ENCODE measurements at places on chromosomes 1 and 21. TPM values are rescaled to one million over a fixed set of nuclear protein-coding genes. Genes with fewer than 3 reads are reported as not detected.

- DNase-seq: no peak
Observed at GRCh38 chr1:197692965-197693364, 82.3 kb downstream of the DENND1B start.

DNA sequence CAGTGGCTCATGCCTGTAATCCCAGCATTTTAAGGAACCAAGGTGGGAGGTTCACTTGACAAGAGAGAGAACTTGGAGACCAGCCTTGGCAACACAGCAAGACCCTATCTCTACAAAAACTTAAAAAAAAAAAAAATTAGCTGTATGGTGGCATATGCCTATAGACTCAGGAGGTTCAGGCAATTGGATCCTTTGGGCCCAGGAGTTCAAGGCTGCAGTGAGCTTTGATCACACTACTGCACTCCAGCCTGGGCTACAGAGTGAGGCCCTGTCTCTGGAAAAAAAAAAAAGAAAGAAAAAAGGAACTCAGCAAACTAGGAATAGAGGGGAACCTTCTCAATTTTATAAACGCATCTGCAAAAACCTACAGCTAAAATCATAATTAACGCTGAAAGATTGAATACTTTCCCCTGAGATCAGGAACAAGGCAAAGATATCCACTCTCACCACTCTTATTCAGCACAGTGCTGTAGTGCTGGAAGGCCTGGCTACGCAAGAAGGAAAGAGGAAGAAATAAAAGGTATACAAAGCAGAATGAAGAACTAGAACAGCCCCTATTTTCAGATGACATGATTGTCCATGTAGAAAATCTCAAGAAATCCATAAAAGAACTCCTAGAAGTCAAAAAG is 21.6 kb downstream of the HSF2BP start:
- DNase-seq: no peak

- no peak for DNase-seq
Observed at GRCh38 chr1:168628807-168629206, 52.4 kb downstream of the XCL1 start.

DNA sequence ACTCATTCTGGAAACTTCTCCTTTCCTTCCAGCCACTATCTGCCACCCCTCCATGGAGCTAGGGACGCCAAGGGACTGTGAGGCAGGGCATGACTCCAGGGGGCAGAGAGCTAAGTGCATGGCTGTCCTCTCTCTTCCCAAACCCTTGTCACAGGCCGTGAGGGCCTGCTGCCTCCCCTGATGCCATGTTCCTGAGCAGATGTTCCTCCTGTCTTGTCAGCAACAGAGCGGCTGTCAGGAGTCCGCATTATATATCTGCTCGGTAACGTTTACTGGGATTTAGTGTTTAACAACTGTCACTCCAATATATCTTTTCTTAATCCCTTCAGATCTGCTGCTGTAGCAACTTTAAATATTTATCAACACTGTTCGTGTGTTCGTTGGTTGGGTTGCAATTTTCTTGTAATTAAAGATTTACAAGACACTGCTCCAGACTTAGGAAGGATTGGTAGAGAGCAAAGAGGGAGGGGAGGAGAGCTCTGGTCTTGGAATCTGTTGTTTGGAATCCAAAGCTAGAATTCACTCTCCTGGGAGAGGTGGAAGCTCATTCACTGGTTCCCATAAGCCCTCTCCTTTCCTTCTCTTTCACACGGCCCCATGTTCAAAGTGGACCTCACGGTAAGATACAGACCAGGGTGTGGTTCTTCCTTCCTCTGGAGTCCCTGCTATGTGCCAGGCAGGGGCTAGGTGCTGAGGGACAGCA is 76.2 kb downstream of the MDM4 start:
- no peak for DNase-seq

GRCh38 chr1:6461538-6462411 is 4.2 kb downstream of the TNFRSF25 start:
- DNase-seq: no peak

DNA sequence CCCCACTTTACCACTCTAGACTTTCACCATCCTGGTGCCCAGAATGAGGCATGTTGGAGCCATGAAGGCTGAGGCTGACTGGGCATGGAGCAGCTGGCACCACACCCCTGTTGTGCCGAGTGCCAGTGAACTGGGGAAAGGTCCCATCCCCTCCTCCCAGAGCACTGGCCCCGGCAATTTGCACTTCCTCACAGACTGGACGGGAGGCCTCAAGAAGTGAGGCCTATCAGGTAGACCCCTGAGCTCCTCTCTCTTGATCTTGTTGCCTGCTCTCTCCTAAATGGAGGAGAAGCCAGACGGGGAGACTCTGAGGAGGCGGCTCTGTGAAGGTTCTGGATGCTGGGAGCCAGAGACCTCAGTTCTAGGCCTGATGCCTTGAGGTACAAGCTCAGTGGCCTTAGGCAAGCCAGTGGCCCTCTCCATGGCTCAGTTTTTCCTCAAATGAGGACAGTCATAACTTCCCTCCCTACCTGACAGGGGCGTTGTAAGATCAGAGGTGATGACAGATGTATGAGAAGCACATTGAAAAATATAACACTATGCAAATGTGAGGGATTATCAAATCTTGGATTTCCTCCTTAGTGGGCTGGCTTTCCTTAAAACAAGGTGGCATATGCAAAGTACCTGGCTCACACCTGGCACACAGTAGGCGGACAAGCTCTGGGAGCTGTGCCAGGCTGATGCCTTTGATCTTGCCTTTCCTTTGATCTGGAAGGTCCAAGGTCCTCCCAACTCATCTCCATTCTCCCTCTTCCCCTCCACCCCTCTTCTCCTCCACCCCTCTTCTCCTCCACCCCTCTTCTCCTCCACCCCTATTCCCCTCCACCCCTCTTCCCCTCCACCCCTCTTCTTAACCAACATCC is 6.7 kb downstream of the GRHL3 start:
- no peak for DNase-seq

DNA sequence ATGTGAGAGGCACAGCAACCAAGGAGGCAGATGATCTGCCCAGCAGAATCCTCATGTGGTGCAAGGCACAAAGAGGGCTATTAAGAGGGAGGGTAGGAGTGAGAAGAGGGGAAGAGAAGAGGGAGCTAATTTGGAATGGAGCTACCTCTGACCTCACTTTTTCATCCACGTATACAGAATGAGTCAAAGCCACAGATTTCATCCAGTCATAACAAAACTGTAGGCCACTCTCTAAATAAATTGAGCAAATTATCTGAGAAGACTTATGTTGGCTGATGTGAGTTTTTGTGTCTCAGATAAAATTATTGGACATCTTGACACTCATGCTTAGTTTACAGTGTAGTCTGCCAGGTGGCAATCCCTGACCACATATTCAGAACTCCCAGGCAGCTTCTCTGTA is 325.6 kb downstream of the TTLL7 start:
- DNase-seq: no peak

- DNase-seq: no peak
Observed at GRCh38 chr1:46480959-46481646, 8.5 kb upstream of the DMBX1 start.

The KRTAP10-3 gene
- not detected for total RNA-seq

The ALX3 gene
- not detected for total RNA-seq
